Fibroblast of skin of right quadriceps (primary cell): ENCODE measurements at places on chromosomes 6 and 20.

DNA sequence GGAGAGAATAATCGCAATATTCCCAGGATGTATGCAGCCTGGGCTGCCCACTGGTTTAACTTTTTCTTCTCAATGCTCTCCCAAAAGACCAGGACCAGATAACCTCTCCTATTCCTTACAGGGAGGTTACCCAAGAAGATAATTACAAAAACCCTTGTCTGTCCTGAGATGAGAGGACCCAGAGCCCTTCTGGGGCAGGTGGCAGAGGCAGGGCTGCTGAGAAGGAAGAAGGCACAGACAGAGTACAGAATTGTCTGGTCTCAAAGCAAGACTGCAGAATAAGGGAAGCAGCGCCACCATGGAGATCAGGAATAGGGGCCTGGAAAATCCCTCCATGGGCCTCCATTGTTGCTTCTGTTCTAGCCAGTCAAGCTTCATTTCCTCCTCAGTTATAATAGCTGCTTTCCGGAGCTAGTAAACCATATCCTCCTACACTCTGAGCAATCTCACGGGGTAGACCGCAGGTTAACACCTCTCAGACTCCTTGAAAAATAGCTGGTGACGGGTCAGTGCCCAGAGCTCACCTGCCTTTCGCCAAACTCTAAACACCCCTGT, 463 bp upstream of the HLA-DMB start:
- no peak for DNase-seq

- no peak for DNase-seq
Observed at GRCh38 chr20:63176034-63176426, 39.9 kb downstream of the YTHDF1 start.

DNA sequence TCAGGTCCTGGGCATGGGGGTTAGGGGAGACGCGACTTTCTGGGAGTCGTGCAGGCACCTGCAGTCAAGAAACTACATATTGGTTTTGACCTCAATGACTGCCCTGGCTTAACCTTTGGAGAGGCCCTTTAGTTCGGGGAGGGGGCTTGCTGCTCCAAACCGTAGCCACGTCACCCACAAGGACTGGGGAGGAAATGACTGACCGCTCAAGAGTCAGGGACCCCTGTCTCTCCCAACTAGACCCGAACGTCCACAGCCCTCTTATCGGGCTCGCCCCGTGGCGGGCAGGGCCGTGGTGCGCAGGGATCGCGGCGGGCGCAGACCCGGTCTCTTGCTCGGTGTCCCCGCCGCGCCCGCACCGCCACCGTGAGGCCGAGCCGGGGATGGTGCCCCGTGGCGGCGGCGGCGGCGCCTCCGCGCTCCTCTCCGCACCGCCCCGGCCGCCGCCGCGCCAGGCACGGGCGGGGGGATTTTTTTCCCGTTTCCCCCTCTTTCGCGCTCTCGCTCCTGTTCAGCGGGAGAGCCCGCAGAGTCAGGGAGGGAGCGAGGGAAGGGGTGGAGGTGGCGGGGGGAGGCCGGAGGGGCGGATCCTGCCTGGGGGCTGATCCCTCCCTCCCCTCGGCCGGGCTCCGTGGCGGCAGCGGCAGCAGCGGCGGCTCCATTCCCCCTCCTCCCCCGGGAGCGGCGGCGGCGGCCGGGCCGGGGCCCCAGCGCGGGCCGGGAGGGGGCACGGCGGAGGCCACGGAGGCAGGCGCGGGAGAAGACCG, at the start of gene BRPF3:
Gene BRPF3, plus strand, starts transcription at position 632 of the 767 bp plus-strand sequence. CDS start 3,579 bp downstream, outside the sequence.
- peak; percentile 81 for DNase-seq

DNA sequence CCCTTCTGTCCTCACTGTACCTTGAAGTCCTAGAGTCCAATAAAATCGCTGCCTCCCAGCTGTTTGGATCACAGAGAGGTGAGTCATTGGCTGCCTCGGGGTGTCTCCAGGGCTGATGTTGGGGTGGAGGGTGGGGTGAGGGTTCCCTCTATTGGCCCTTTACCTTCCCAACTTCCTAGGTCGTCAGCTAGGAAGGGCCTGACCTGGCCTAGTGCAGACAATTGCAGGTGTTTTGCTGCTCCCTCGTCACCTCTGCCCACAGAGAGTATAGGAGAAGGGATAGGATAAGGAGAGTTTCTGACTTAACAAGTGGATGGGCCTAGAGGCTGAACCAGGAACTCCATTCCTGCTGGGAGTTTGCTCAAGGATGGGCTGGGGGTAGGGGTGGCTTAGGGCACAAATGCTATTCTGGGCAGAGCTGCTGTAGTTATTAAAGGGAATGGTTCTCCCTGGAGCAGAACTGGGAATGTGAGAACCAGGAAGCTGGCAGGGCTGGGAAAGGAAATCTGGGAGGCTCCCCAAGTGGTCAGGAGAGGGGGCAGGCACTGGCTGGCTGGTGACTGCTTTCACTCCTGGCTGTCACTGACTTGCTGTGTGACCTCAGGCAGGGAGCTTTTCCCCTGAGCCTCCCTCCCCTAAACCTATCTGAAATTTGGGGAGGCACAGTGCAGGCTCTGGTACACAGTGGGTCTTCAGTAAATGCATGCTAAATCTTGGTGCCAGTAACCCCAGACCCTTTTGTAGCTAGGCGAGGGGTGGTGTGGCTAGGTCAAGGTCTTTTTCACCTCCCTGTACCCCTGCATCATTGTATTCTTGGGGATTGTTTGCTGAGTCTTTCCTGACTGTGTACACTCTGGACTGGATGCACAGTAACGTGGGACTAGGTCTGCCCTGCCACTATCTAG, 1.5 kb downstream of the TP53INP2 start:
- no peak for DNase-seq

GRCh38 chr20:2108987-2109386, 7.4 kb downstream of the STK35 start:
- DNase-seq: peak; percentile 76

GRCh38 chr6:150395388-150396009, 26.7 kb downstream of the IYD start:
- DNase-seq: peak; percentile 64

DNA sequence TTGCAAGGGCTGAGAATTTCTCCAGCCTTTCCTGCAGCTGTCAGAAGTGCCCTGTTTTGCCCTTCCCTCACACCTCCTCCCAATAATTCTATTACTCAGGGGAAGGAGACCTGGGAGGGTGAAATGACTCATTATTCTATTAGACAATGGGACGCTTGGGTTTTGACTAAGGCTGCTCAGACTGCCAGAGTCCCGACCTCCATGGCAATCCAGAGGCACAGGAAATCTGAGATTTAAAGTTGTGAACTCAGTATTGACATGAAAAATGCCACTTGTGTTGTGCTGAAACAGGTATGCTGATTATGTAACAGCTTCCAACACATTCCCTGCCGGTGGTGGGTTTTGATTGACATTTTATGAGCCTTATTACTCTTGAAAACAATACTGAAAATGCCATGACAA, 625.9 kb upstream of the FLRT3 start:
- peak; percentile 59 for DNase-seq

DNA sequence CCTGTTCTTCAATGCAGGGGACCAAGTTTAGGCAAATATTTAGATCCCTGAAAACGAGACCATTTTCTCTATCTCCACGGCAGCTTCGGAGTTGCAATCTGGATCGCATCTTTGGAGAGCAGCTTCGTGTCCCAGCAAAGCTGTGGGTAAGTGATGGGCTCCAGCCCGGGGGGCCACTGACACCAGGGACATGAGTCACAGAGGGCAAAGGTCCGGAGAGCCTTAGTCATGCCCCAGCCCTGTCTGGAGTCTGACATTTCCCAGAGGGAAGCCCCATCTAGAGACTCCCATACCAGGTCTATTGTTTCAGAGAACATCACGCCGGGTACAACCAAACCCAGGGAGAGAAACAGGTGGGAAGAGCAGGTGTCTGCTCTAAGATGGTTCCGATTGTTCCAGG, 95.9 kb downstream of the NFATC2 start:
- peak; percentile 68 for DNase-seq

DNA sequence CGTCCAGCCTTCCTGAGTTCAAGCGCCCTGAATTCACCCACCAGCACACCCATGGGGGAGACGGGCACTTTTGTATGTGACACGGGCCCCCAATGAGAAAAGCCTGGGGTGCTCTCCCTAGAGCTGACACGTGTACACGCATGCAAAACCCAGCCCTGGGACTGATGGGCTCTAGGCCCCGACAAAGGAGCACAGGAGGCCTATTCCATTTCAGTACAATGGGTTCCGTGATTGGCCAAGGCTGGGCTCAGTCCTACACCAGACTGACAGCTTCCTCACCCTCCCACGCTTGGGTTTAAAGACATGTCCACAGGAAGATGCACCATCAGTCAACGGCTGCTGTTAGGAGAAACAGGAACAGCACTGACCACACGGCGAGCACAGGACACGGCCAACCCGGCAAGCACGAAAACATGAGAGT, 8.8 kb downstream of the ZBTB46 start:
- no peak for DNase-seq

- DNase-seq: peak; percentile 43
Observed at GRCh38 chr20:13613917-13614316, 24.8 kb downstream of the TASP1 start.

DNA sequence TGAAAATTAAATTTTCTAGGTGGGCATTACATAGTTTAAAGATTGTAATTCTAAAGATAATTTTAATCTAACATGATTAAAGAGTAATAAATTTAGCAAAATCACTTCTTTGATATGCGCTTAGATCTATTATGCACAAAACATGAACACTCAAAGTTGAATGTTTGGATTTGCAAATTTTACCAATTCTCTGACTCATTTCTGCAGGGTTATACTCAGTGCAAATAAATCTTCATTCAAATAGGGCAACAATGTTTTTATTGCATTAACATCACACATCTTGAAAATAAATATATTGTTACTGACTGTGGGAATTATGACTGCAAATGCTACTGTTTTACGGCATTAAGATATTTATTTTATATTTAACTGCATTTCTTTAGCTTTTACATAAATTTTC, 110.7 kb downstream of the OGFRL1 start:
- no peak for DNase-seq

- no peak for DNase-seq
Observed at GRCh38 chr6:150068151-150068550, 770 bp downstream of the ULBP3 start.

GRCh38 chr20:58094698-58095097, 133.8 kb downstream of the ANKRD60 start:
- no peak for DNase-seq

DNA sequence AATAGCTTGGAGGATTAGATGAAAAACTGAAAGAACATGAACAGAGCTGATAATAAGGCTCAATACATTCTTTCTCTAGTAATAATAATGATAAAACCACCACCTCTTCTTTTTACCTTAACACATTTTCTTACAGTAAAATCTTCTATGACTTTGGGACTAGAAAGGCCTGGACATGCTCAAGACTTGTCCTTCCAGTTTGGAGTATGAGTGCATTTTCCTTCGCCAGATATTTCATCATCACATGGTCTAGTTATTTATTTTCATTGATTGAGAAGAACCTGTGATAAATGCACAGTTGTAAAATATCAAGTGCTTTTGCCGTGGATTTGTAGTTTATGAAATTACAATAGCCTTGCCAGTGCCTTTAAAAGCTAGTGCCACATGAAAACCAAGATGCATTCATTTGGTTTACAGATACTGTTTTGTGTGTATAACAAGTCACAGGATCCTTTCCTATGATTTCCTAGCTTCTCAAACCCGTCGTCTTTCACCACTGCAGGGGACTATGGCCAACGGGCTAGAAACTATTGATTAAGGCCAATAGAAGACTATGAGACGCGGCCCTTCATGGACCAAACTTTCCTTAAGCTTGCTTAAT, 200.2 kb upstream of the ZNF217 start:
- DNase-seq: no peak

- peak; percentile 77 for DNase-seq
Observed at GRCh38 chr6:148457137-148457842, 114.7 kb downstream of the SASH1 start.

GRCh38 chr6:152402791-152403190, 234.4 kb downstream of the SYNE1 start:
- DNase-seq: no peak

DNA sequence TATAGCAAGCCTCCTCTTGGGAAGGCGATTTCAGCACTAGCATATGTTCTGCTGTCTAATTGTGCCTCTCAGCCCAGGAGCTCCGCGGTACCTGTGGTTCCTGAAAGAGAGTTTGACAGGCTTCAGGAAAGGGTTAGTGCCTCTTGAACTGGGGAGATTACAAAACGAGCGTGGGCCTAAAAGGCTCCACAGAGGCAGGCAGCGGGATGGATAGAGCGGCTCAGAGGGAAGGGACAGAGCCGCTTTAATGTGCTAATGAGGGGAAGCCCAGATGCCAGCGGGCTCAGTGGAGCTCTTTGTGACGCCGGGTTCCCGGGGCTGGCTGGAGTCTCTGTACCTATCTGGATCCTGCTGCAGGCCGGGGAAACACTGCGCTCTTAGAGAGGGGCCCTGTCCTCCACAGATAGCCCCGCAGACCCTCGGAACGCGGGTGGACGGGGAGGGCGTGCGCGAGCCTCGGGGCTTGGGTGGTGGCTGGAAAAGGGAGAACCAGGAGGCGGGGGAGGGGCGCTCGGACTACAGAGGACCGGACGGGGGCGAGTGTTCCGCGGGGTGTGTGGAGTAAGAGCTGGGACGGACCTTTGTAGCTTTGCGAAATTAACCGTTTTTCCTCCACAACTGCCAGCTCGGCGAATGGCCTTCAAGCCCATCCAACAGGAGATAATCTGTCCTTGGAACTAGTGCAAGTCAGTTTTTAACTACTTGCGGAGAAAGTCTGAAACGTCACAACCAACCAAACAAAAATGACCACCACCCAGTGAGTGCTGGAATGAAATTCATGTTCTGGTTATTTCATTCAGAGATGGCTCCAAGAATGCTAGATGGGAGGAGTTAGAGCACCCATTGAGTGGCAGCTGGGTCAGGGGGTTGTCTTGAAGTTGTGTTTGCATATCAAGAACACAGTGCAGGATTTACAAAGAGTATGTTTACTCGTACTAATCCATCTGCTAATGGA, 13.0 kb downstream of the SLC35F1 start:
- no peak for DNase-seq

GRCh38 chr6:10248378-10248843, 166.5 kb downstream of the TFAP2A start:
- DNase-seq: peak; percentile 24

DNA sequence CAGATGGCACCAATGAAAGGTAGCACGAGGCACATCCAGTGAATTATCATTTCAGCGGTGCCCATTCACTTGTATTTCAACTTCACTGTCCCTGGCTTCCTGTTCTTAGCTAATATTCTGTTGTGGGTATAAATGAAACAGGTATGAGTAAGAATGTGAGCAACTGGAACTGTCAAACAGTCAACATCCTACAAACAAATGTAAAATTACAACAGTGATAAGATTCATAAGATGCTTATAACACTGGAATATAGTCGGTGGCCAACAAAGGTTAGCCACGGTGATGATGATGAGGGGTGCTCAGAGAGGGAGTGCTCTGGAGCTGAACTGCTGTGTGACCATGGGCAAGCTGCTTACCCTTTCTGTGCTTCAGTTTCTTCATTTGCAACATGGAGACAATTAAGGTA, 74.9 kb upstream of the TOX2 start:
- no peak for DNase-seq

- DNase-seq: peak; percentile 57
Observed at GRCh38 chr6:35213824-35214756, at the start of gene SCUBE3. Gene SCUBE3 (plus strand): TSS chr6:35213956. CDS start chr6:35214419, 463 bp downstream.

- no peak for DNase-seq
Observed at GRCh38 chr6:42627674-42628073, 63.8 kb downstream of the UBR2 start.

GRCh38 chr6:11736601-11737000, 42.0 kb downstream of the ADTRP start:
- DNase-seq: no peak

GRCh38 chr6:34959224-34959623, 70.2 kb downstream of the ANKS1A start:
- no peak for DNase-seq

- DNase-seq: no peak
Observed at GRCh38 chr6:736657-737446, 43.9 kb upstream of the EXOC2 start.

- DNase-seq: no peak
Observed at GRCh38 chr20:13344671-13345070, 123.6 kb downstream of the ISM1 start.
